Eye (tissue), 1 donor: ENCODE measurements at places on chromosomes 2 and 18.
A peak's percentile ranks its signal among the peaks of the same experiment; 100 is the strongest.

DNA sequence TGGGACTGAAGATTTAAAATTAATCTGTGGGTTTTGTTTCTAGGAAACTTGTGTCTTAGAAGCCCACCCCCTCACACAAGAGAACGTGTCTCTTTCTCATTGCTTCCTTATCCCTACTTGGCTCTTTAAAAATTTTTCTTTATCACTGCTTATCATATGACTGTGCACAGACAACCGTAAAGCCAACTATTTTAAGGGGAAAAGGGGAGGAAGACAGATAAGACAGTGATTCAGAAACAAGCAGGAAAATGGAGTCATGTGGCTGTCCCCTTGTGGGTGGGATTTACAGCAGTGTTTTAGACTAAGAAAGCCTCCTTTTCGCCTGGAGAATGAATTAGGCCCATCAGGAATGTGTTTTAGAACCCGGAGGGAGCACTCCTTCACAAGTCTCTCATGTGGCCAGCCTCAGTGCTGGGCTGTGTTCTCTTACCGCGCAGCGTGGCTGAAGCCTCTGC is 17.6 kb downstream of the PRKCE start:
- no peak for DNase-seq

DNA sequence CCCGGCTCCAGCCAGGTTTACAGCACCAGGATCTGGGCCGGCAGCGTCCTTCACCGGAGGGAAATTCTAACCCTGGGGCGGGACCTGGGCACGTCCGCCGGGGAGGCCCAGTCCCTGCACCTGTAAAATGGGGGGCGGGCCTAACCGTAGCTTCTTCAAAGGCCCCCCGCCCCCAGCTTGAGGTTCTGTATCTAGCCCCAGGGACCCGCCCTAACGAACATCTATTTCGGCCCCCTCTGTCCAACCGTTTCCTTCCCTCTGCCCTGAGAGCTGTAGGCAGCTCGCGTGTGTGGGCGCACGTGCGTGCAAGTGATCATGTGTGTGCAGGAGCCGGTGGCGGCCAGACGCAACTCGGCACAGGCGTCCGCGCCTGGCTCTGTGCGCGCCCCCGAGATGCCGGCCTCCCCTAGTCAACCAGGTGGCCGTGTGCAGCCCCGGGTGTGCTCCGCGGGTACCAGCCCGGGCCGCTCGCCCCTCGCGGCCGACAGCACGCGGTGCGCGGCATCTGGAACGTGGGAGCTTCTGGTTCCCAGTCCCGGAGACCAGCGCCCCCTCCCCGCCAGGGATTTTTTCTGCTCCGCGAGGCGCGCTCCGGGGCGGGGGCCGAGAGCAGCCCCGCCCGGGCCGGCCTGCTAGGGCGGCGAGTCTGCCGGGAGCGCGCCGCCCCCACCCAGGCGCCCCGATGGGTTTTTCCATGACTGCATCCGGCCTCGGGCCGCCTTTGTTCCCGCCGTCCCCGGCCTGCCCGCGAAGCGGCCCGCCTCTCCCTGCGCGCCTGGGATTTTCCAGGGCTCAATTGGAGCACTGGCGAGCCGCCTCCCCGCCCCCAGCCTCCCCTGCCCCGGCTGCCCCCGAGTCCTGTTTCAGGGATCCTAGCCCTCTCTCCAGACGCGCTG is 21.2 kb downstream of the TEX44 start:
- DNase-seq = peak; percentile 95

DNA sequence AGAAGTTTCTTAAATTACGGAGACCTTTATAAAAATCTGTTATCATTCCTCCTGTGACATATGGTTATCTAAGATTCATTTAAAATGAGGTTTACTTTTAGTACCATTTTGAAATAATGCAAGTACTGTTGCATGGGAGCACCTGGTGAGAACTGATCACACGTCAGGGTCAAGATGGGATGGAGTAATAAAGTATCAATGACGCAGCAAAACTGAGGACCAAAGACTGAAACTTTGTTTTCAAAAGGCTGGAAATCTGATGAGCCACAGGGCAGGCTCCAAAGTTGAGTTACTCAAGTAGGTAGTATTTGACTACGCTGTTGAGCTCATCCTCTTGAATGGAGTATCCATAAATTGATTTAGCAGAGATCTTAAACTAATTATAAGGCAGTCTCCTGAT is 411.9 kb upstream of the ZNF804A start:
- DNase-seq = no peak

GRCh38 chr18:58230438-58231179 is 186.6 kb downstream of the NEDD4L start:
- DNase-seq = no peak

DNA sequence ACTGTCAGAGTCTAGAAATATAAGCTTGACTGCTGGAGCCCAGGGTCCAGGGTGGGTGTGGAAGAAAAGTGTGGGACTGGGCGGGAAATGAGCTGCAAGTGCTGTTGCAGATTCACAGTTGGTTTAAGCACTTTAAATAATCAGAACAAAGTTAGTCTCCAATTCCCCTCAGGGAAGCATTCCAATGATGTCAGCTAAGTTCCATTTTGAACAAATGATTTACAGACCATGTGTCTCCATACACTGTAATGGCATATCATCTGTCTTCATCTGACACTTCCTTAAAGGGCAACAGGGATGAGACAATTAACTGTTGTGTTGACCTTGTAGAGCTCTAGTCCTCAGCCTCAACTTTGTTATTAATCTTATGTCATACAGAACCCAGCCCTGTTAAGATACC is 31.5 kb upstream of the REG3A start:
- DNase-seq = no peak

GRCh38 chr2:193695367-193695766 is 1500.6 kb upstream of the TMEFF2 start:
- DNase-seq = peak; percentile 33

GRCh38 chr18:28723506-28723905 is 546.6 kb upstream of the CDH2 start:
- no peak for DNase-seq

DNA sequence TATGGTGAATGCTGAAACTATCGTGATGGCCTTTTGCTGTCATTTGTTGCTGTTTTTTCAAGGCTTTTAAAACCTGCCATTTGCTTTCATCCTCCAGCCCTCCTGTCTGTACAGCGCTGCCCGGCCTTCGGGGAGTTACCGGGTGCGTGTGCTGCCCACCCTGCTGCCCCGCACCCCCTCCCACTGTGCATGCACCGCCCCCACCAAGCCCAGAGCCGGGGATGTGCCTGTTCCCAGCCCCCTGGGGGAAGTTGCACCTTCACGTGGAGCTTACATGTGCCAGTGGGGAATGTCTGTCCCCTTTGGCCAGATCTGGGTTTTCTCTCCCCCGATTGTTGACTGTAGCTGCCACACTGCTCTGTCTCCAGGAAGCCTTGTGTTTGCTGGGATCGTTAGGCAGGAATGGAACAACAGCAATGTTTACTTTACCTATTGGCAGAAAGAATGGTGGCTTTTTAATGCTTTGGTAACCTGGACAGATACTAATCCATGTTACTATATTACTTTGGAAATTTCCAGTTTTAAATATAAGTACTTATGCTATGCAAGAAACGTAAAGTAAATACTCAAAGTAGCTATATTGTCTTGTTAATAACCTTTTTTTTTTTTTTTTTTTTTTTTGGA is 64.8 kb upstream of the RBM44 start:
- peak; percentile 57 for DNase-seq

- no peak for DNase-seq
Observed at GRCh38 chr2:128628206-128628605, 309.5 kb upstream of the HS6ST1 start.

DNA sequence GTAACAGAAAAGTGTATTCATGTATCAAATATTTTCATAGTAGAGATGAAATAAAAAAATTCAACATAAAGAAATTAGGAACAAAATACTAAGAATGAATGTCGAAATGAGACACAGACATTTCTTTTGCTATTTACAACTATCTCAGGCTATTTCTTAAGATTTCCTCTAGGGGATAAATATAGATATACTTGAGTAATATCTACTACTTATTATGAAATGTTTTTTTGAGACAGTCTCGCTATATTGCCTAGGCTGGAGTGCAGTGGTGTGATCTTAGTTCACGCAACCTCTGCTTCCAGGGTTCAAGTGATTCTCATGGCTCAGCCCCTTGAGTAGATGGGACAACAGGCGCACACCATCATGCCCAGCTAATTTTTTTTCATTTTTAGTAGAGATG is 326.1 kb downstream of the RNF144A start:
- DNase-seq = no peak
